Thoracic aorta (tissue), 2 donors: ENCODE measurements at places on chromosomes 11 and 22.

DNA sequence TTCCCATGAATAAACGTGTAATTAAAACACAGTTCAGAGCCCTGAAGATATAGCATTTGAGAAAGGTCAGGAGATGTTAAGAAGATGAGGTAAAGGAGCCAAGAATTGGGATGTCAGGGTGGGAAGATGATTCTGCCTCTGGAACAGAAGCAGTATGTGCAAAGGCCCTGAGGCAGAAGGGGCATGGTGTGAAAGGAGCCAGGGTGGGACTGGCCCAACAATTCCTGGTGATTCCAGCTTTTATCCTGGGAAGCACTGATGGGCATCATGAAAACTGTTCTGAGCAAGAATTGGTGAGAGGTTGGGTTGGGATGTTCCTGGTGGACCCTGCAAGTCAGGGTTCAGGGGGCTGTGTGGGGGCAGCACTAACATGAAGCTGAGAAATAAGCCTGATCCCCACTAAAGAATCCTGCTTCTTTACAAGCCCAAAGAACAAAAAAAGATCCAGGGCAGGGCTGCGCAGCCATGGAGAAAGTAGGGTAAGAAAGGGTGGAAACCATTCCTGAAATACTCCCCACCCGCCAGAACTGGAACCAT is 2.5 kb upstream of the FXYD6 start:
- DNase-seq: no peak

DNA sequence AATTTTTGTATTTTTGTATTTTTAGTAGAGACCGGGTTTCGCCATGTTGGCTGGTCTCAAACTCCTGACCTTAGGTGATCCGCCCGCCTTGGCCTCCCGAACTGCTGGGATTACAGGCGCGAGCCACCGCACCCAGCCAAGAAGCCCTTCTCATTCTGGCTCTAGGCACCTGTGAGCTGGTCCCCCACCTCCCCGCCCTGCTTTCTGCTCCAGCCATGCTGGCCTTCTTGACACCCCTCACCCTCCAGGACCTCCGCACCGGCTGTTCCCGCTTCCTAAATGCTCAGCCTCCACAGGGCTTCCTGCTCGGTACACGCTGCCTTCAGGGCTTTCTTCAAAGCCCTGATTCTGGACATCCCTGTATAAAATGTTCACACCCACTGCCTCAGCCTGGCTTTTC is 5.5 kb upstream of the FXYD2 start:
- no peak for DNase-seq

- no peak for DNase-seq
Measured at GRCh38 chr11:133541021-133541719, 8.9 kb upstream of the OPCML start.

- no peak for DNase-seq
Measured at GRCh38 chr22:36349726-36350125, 38.0 kb downstream of the MYH9 start.

- no peak for DNase-seq
Measured at GRCh38 chr22:41757502-41757901, 43.0 kb upstream of the CCDC134 start.

- DNase-seq: no peak
Measured at GRCh38 chr11:126546191-126546590, 190.7 kb downstream of the ST3GAL4 start.

DNA sequence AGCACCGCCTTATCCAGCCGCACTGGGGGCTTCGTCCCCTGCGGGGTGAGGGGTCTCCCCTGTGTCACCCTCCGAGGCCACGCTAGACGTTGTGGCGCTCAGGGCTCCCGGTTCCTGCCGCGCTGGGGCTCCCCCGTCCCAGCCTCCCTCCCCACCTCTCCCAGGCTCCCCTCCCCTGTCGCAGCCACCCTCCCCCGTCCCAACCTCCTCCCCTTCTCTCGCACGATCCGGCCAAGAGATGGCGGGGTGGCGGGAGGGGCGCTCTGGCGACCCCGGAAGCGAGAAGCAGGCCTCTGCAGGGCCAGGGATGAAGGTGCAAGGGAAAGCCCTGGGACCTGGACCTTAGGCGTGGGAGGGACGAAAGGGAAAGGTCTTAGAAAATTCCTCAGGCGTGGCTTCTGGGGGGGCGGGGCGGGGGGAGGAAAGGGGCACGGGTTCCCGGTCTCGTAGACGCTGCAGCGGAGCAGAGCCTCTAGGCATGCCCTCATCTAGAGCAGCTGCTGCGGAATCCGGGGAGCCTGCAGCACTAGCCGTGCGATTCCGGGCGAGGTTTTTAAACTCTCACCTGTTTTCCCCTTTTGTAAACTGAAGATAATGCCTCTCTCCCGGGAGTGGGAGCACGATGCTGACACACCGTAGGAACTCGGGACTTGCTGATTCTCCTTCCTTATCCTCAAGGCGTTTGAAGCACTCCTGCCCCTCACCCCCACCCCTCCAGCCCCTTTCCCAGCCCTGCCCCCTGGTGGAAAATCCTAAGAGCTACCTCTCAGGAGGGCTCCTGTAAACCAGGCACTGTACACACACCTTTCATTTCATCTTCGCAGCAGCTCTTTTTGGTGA is 14.4 kb downstream of the KCNJ5 start:
- no peak for DNase-seq

DNA sequence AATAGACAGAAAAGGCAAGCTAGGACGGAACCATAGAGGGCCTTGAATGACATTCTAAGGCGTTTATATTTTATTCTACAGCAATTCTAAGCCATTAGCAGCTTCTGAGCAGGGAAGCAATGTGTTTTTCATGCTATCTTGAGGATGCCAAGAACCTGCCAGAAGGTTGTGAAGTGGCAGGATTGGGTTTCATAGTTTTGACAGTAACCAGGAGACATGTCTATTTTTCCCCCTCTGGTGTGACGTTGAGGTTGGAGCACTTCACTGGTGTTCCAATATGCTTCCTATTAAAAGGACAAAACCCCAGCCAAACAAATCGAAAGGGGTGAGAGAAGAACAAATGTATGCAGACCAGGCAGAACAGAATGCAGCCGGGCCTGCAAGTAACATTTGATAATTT is 148.2 kb downstream of the SPATA19 start:
- no peak for DNase-seq

DNA sequence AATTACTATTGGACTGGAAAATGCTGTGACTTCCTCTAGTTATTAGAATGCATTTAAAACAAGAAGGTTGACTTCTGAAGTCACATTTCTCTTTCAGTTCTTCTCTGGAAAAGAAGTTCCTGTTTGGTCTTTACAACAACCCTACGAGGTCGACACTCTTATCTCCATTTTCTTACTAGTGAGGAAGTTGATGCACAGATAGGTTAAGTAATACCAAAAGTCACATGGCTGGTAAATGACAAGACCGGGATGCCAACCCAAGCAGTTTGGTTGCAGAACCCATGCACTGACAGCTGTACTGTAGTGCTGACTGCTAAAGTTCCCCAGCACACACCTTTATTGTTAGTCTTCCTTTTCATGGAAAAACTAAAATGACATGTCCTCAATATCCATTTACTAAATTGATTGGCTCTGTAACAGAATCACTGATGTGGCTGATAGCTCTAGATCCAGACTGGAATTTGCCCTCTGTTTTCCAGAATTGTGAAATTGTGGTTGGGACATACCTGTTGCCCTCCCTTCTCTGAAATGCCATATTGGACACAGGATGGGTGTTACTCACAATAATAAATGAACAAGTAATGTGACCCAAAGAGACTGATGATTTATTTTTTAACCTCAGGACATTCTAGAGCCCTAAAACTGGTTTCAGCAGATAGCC is 9.4 kb upstream of the TECTA start:
- DNase-seq: no peak

DNA sequence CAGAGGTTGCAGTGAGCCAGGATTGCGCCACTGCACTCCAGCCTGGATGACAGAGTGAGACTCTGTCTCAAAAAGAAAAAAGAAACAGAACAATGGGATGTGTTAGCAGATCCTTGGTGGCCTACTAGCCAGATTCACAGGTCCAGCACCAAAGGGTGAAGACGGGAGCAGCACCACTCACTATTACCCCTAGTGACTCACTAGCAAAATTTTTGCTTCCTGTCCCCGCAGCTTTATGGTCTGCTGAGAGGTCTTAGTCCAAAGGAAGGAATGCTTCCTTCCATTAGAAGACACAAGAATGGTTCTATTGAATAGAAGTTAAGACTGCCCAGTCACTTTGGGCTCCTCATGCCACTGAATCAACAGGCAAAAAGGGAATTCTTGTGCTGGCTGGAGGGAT is 35.9 kb upstream of the NUP50 start:
- DNase-seq: no peak

DNA sequence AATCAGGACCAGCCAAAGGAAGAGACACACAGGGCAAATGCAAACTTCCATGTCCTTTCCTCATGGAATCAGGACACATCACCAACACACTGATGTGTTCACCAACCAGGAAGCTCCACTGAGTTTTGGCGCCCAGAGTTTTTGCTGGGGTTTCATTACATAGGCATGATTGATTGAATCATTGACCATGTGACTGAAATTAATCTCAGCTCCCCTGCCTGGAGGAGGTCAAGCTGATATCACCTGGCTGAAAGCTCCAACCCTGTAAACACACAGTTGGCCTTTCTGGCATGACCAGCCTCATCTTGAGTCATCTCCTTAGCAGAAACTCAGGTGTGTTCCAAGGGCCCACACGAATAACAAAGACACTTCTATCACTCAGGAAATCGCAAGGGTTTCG is 133.2 kb downstream of the TRIM29 start:
- no peak for DNase-seq

DNA sequence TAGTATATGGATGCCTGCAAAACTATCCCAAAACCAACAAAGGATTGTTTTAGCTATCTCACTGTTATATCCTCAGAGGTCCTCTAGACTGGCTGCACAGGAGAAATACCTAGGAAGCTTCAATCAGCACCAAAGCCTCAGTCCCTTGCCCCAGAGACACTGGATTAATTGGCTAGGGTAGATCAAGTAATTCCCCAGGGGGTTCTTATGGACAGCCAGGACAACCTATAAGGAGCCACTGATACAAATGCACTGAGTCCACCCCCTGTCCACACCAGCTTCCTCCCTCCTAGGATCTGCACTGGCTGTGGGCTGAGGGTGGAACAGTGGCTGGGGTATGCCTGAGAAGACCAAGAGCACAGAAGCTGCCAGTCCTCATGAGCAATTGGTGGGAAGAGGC is 16.3 kb downstream of the ADORA2A start:
- no peak for DNase-seq

DNA sequence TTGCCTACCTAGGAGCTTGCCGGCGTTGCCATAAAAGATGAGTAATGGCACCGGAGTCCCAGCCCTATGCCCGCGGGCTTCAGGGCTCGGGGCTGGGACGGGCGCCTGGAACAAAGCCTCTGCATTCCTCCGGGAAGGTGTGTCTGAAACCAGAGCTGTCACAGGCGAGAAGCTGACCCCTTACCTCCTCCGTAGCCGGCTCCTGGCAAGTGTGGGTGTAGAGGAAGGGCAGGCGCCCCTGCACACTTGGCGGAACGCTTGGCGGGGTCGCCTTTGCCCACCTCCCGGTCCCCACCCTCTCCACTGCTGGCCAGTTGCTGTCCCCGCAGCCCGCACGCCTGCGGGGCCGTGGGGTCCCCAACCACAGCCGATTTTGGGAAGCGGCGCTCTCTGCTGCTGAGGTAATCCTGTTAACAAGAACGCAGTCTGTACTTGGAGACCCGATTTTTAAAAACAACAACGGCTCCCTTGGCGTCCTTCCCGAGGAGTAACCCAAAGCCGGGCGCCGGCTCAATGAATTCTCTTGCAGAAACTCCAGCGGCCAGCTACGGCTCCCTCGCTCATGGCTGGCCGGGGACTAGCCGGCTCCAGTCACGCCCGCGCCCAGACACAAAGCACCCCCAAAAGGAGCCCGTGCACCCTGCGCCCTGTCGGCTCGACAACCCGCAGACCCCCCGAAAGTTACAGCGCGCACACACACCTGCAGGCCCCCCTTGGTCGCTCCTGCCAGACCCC is 89.2 kb downstream of the PLEKHA7 start:
- DNase-seq: no peak
